ENCODE measurements at places on chromosomes 2 and 18. TPM values are rescaled to one million over a fixed set of nuclear protein-coding genes. Genes with fewer than 3 reads are reported as not detected.
A peak's percentile ranks its signal among the peaks of the same experiment; 100 is the strongest.

DNA sequence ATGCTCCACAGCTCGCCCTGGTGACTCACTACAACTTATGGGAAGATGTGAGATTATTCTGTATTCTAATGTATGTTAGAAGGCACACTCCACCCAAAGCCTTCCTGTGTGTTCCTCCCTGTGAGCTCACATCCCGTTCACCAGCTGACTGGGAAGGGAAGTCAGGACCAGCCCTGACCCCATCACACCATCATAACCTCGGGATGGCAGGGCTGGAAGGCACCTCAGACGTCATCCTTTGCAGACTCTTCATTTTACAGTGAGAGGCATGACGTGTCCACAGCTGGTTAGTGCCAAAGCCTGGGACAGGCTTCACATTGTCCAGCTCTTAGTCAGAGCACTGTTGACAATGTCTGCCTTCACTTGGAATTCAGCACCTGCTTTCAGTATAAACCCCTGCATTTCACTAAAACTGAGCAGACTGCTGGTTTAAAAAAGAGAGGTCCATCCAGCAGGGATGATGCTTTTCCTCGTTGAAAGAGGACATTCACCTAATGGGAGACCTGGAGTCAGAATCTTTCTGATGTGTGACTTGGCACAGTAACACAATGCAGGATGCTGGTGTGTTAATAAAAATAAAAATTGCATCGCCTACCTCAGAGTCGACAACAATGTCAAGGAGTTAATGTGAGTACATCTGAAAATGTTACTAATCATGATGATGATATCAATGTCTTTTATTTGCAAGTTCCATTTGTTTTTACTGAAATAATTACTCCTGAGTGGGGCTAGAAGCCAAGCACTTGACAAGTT, 418.0 kb upstream of the TNP1 start:
- H3K4me1 ChIP-seq: no peaks in the 10 kb centered on the region
- H3K27me3 ChIP-seq: no peaks in the 10 kb centered on the region
- DNase-seq: no peak
- H3K4me3 ChIP-seq: no peak overlapping the region
- H3K27ac ChIP-seq: no peak overlapping the region
- H3K36me3 ChIP-seq: no peaks in the 10 kb centered on the region

- H3K27me3 ChIP-seq: 0 out of 2 replicates have a peak, but pooled peaks cover 1% of the 10 kb centered on the region
- DNase-seq: no peak
- no peak overlapping the region for H3K4me3 ChIP-seq
- no peaks in the 10 kb centered on the region for H3K36me3 ChIP-seq
- no peak overlapping the region for H3K27ac ChIP-seq
These were observed 249.3 kb downstream of the CYP26B1 start for GRCh38 chr2:71898375-71898774.

GRCh38 chr2:149183187-149183586, 144.7 kb downstream of the LYPD6B start:
- no peaks in the 10 kb centered on the region for H3K4me1 ChIP-seq
- no peak overlapping the region for H3K4me3 ChIP-seq
- no peaks in the 10 kb centered on the region for H3K27me3 ChIP-seq
- no peaks in the 10 kb centered on the region for H3K36me3 ChIP-seq
- H3K27ac ChIP-seq: no peak overlapping the region

GRCh38 chr2:197804758-197805714, 643 bp downstream of the PLCL1 start:
- no peak overlapping the region for H3K27ac ChIP-seq
- peak overlapping the region; percentile 40 for H3K4me3 ChIP-seq
- peaks cover 4% of the 10 kb centered on the region for H3K27me3 ChIP-seq
- DNase-seq: no peak
- H3K36me3 ChIP-seq: no peaks in the 10 kb centered on the region

DNA sequence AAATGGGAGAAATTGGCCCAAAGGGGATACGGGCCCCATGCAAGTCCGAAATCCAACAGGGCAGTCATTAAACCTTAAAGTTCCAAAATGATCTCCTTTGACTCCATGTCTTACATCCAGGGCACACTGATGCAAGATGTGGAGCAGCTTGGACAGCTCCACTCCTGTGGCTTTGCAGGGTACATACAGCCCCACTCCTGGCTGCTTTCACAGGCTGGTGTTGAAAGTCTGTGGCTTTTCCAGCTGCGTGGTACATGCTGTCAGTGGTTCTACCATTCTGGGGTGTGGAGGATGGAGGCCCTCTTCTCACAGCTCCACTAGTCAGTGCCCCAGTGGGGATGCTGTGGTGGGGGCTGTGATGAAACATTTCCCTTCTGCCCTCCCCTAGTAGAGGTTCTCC, 8.6 kb upstream of the TMX3 start:
- no peak overlapping the region for H3K27ac ChIP-seq
- DNase-seq: no peak
- no peak overlapping the region for H3K4me3 ChIP-seq

GRCh38 chr2:31476511-31477180, 62.1 kb upstream of the XDH start:
- H3K36me3 ChIP-seq: no peaks in the 10 kb centered on the region
- DNase-seq: no peak
- no peak overlapping the region for H3K27ac ChIP-seq
- H3K27me3 ChIP-seq: no peaks in the 10 kb centered on the region
- H3K4me3 ChIP-seq: no peak overlapping the region

DNA sequence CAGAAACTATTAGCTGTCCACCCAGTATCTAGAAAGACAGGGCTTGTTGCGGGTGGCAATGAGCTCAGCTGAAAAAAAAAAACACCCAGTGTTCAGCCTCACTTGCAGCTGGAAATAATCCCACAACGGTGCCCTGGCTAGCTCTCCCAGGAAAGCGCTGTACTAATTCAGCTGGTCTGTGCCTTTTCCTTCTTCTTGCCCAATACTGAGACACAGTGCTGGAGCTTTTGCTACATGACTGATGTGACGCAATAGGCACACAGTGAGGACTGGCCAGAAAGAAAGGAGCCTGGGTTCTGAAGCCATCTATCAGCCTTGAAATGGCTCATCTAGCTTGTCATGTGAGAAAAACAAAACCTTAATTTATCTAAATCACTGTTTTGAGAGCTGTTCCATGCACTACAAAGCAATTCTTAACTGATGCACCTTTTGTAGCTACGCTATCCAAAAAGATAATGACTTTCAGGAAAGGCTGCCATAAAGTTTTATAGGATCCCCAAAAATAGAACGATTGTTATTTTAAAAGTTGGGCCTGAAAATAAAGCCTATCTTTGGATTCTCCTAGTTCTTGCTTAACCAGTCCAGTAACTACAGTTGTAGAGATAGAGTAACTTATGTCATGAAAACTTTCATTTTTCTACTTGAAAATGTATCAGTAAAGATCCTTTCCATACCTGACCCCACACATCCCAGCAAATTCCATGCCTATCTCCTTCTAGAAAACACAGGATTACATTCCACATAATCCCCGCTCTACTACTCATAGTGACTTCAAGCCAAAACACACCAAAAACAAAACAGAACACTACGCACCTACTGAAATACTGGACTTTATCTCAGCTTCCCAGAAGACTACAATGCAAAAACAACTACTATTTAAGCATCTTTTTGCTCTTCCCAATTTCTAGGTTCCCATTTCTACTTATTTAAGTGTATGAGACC, 15.9 kb downstream of the KIDINS220 start:
- peak overlapping the region; percentile 13 for H3K27ac ChIP-seq
- H3K4me1 ChIP-seq: peaks cover 9% of the 10 kb centered on the region
- H3K36me3 ChIP-seq: no peaks in the 10 kb centered on the region
- DNase-seq: peak; percentile 53

DNA sequence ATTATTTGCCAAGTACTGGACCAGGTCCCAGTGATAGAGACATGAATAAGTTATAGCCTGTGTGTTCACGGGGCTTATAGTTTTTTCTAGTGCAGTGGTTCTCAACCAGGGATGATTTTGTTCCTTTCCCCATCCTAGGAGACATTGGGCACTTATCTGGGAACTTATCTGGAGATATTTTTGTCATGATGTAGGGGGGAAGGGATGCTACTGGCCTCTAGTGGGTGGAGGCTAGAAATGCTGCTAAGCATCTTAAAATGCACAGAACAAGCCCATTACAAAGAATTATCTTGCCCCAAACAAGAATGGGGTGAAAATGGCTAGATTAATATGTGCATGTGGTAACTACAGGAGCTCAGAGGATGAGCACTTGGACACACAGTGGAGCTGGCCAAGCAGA, 75.2 kb downstream of the KLHL29 start:
- no peak overlapping the region for H3K27ac ChIP-seq
- H3K4me3 ChIP-seq: no peak overlapping the region
- no peaks in the 10 kb centered on the region for H3K27me3 ChIP-seq
- H3K36me3 ChIP-seq: no peaks in the 10 kb centered on the region
- no peak for DNase-seq

DNA sequence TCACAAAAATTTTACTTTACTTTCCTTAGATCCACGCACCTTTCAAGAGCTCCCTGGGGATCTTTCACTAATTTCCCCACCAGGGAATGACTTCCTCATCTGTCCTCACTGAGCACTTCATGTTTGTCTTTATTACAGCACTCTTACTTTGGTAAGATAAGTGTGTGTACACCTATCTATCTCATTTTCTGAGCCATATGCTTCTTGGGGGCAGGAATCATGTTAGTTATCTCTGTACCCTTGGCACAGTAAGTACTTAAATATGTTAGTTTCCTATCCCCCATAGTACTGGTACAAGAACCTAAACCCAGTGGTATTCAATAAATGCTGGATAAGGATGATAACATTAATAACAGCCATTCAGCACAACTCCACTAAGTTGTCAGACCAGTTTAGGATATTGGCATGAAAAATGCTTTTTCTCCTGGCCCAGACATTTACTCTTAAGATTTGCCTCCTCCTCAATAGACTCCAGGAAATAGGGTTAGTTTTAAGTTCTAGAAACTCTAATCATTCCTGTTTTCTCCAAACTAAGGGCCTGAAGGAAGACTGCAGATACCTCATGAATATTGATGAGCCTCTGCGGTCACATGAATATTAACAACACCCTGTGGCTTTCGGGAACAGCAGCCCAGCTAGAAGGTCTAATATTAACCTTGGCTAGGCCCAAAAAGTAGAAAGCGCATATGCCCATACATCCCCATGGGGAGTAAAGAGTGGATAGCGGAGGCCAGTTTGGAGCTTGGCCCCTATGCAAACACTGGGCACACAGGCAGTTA, 38.2 kb downstream of the NHEJ1 start:
- peaks cover 55% of the 10 kb centered on the region for H3K4me1 ChIP-seq
- H3K27ac ChIP-seq: peak overlapping the region; percentile 25
- no peak for DNase-seq
- H3K36me3 ChIP-seq: no peaks in the 10 kb centered on the region
- H3K4me3 ChIP-seq: no peak overlapping the region
- no peaks in the 10 kb centered on the region for H3K27me3 ChIP-seq

DNA sequence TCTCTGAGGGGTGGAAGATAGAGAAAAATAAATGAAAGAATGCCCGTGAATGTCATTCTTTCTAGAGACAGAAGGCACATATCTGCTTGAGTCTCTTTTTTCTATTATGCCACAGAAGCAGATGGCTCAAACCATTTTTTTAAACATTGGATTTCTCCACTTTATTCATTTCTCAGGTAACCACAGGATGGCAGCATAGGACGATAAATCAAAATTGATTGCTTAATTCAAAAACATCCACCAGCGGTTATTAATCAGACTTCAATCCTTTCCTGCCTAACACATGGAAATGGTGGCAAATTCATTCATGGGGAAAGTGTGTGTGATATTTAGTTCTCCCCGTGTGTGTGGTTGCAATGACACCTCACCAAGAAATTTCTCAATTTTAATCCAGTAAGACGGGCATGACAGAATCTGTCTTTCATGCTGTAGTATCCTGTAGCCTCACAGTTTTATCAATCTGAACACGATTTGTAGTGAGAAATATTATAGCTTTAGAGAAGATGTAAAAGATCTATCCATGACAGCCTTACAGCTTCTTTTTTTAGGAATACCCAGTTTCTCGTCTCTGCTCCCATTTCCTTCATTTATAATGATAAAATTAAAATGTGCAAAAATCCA, 72.2 kb downstream of the DSC3 start:
- no peaks in the 10 kb centered on the region for H3K4me1 ChIP-seq
- DNase-seq: no peak
- H3K36me3 ChIP-seq: no peaks in the 10 kb centered on the region
- no peaks in the 10 kb centered on the region for H3K27me3 ChIP-seq
- H3K4me3 ChIP-seq: no peak overlapping the region

DNA sequence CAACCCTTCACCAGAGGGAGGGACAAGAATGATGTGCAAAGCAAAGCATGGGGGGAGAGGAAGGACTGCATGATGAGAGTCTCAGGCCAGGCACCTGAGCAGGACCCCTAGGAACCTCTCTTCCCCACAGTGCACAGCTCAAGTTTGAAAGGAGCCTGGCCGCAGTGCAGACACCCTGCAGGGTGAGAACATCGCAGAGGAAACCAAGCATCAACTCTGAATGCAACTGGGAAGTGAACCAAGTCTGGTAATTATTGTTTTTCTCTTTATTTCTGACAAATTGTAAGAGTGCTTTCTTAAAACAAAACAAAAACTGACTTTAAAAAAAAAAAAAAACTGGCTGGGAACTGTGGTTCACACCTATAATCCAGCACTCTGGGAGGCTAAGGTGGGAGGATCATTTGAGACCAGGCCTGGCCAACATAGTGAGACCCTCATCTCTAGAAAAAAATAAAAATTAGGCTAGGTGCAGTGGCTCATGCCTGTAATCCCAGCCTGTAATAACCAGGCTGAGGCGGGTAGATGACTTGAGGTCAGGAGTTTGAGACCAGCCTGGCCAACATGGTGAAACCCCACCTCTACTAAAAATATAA, 15.3 kb downstream of the NPC1 start:
- no peak overlapping the region for H3K27ac ChIP-seq
- H3K27me3 ChIP-seq: no peaks in the 10 kb centered on the region
- no peaks in the 10 kb centered on the region for H3K36me3 ChIP-seq

DNA sequence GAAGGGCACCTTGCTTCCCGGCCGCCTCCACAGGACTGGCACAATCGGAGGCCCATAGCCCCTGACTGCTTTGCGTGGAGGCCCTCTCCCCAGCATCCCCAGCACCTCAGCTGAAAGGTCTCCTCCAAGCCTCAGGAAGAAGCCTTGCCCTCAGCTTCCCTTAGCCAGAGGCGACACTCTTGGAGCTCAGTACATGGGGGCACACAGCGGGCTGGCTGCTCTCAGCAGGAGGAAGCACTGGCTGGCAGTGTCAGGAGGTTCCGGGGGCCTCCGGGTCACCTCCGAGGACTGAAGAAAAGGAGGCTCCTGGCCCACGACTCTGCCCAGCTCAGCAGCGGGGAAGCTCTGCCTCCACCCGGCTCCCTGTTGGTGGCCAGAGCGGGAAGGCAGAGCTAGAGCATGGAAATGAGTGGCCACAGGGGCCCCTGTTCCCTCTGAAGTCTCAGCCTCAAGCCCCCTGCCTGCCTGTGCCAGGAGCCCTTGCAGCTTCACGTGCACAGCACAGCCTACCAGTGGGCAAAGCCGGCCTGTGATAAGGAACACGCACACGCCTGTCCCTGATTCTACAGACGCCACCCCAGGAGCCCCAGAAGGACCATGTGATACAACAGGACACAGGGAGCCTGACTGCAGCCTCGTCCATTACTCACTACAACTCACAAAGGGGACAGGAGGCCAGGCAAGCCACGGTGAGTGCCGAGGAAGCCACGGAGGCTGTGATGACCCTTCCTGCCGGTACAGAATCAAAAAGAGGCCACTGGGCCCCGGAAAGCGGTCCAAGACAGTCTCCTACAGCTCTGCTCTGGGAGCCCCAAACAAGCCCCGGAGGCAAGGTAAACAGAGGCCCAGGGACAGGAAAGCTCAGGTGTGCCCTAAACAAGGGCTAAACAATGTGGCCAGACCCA, 15.5 kb downstream of the HDAC4 start:
- no peak for DNase-seq
- H3K27ac ChIP-seq: peak overlapping the region; percentile 53
- H3K4me1 ChIP-seq: no peaks in the 10 kb centered on the region
- H3K4me3 ChIP-seq: no peak overlapping the region
- H3K27me3 ChIP-seq: no peaks in the 10 kb centered on the region

Gene PSMA8
- not detected for total RNA-seq

Gene THSD7B
- 7.1 TPM for total RNA-seq

Gene DUSP28
- total RNA-seq: 2.3 TPM

Gene UGT1A5
- 1.2 TPM for total RNA-seq

Gene ANTXR1
- 0.35 TPM for total RNA-seq

Gene AQP12A
- total RNA-seq: not detected

Data from Caco-2 (cell line).